ENCODE measurements at places on chromosomes 5 and 9. TPM values are rescaled to one million over a fixed set of nuclear protein-coding genes. Genes with fewer than 3 reads are reported as not detected.

DNA sequence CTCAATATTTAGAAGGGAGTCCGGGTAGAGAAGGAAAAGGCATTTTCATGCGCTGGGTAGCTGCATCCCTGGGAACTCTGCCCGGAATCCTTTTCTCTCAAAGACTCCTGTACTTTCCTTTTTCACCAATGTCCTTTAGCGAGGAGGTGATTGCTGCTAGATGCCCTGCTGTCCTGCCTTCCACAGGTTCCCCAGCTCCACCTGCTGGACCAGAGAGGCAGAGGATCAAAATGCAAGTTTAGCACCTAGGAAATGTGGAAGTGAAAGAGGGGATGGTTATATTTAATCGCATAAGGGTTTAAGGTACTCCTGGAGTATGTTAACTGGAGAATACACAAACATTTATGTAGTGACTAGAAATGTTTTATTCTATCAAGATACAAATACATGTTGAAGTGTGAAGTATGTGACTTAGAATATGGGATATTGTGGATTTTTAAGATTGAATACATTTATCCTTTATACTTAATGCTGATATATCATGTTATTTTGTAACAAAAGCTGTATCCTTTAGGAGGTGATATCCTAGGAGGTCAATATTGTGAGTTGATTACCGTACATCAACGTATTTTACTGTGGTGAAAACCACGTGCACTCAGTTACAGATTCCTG, 145.7 kb downstream of the ARHGAP26 start:
- peak; percentile 51 for DNase-seq

DNA sequence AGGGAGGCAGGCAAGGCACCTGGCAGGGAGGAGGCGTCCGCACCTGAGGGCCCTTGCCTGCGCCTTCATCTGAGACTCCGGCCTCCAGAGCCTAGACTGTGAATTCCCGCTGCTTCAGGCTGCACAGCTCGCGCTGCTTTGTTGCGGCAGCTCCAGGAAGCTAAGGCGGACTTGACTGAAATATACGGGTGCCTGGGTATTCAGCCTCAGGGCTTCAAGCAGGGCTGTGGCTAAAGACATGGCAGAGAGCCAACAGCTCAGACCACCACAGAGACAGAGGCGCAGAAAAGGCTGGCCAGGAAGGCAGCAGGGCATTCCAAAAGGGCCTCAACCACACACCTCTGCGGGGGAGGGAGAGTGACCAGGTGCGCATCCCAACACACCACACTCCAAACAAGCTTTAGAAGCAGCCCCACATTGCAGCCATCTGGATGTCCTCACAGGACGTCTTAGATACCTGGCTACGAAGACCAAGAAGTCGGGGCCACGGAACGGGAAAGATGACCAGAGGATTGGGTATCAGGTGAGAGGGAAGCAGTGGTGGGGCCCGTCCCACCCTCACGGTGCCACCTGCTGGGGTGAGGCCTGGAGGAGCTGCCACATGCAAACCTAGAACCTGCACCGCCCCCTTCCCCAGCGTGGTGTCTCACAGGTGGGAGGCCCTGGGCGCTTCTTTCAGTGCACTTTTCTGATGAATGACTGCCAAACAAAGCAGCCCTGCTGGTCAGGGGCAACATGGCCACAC, 1.7 kb upstream of the DPH7 start:
- no peak for DNase-seq

DNA sequence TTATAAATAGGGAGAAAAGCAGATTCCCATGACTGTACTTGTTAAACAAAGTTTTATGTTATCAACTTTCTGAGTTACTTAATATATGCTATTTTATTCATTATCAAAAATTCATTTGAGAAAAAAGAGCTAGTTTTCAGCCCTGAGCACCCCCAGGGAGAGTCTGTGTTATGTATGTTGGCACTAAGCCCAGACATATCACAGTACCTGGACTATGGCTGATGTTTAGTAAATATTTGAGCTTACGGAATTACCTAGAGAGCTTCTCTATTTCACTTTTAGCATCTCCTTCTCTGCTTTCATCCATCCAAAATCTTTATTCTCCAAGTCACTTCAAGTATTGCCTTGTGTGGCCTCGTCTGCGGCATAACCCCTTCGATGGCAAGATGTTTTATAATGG, 225.9 kb upstream of the PCSK5 start:
- no peak for DNase-seq

DNA sequence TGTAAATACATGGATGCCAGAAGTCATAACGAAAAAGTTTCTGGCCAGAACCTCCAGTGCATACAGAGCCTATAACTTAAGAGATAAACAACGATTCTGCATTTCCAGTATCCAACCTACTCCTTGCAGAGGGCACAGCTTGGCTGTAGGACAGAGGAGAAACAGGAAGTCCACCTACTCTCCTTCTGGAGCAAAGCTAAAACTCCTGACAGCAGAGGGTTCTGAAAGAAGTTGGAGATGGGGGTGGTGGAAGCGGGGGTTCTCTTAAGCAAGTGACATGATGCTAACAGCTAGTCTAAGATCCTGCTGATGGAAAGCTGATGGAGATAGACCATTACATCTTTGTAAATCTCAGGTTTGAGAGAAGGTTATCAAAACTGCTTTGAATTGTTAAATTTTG, 35.5 kb upstream of the CTNNAL1 start:
- no peak for DNase-seq

- DNase-seq, result no peak
These were observed 139.5 kb upstream of the MINAR2 start for GRCh38 chr5:129608350-129608749.

DNA sequence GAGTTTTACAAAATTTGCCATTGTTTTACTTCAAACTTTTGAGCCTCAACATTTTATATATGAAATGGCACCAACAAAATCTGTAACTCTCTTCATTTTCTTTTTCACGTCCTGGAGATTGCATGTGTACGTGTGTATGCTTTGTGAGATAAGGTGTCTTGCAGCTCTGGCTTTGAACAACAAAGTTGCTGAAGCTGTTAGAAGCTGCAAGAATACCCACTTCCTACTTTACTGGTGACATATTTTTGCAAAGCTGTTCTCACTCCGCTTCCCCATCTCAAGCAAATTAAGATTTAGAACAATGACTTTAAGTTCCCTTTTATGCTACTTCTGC, 41.8 kb downstream of the FYB1 start:
- peak; percentile 21 for DNase-seq

DNA sequence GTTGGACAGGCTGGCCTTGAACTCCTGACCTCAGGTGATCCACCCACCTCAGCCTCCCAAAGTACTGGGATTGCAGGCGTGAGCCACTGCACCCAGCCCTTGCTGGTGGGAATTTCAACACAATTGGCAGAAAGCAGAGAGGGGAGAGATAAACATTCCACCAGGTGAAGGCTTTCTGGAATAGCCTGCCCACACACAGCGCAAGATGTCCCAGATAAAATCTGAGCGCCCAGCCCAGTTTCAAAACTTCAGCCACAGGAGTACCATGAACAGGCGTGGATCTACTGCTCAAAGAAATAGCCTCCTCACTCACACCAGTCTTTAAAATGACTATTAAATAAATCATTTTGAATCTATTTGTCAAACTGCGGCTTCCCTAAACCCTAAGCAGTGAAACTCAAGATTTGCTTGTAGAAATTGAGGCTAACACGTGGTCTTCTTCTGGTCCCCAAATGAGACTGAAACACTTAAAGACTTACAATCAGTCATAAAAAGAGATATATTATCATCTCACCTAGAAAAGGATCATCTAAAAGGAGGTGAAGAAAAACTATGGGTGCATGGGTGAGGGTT, 34.7 kb downstream of the CAPSL start:
- no peak for DNase-seq

DNA sequence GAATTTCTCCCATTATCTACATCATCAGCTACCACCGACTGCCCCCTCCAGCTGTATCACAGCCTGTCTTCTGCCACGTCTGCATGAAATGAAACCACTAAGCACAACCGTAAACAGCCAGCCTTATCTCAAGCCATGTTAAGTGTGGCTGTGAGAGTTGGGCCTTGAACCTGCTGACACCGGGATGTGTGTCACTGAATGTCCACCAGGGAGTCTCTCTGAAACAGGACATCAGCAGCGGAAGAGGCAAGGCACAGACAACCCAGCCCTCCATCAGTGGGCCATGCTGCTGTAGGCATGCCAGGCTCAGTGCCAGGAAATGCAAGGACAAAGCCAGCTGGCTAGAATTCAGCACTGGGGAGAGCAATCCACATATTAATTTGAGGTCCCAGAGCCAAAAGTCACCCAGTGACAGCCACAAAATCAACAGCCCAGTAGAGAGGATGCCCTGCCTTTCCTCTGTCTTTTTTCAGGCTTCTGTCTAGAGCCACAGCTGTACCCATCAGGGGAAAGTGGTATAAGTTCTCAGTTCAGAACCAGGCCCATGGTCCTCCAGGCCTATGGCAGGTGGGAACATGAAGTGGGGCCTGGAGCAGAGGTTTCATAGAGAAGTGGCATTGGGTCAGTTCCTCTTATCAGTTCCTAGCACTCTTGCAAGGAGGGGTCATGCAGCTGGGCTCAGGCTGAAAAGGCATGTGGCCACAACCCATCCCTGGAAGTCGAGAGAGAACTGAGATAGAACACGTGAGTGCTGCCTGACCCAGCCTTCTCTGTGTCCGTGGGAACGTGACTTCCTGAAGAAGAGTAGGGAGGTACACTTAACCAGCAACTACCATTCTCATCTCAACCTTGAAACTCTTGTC, 199.4 kb downstream of the ESM1 start:
- DNase-seq, result peak; percentile 45

GRCh38 chr9:89911721-89912604, 307.2 kb downstream of the GADD45G start:
- no peak for DNase-seq

- no peak for DNase-seq
These were observed 8.7 kb upstream of the SEMA6A start for GRCh38 chr5:116583085-116583861.

DNA sequence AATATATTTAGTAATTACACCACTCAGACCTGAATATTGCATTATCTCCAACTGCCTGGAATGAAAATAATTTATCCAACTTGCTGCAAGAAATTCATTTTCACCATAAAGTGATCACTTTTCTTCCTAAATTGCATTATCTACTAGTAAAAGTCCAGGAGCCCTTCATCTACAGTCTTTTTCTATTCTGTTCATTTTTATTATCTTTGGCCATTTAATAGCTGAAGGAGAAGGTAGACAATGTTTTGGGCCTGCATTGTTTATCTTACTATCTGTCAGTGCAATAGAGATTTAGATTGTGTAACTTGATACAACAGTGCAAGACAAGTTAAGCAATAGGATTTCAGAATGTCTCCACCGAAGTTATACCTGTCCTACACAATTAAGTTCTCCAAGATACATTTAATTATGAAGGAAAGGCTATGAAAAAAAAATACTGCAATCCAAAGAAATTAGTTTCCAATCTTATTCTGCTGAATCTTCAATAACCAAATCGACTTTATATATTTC, 1339.7 kb upstream of the CDH6 start:
- no peak for DNase-seq

DNA sequence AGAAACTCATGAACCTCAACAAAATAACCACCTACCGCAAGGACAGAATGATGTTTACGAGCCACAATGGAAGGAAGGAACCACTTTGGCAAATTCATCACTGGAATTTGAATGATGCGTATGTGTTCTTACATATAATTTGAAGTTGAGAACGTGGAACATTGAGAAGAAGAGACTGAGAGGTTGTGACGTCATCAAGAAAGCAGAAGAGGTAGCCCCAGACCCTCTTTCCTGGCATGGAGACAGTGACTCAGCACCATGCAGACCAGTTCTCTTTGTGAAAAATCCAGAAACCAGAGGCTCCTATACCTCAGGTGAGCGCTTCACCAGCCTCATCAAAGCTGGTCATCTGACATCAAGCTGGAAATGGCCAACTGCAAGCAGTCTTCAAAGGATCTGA, 124.5 kb downstream of the PDZD2 start:
- DNase-seq, result no peak

- DNase-seq, result no peak
These were observed 47.2 kb downstream of the BICD2 start for GRCh38 chr9:92717201-92718085.

DNA sequence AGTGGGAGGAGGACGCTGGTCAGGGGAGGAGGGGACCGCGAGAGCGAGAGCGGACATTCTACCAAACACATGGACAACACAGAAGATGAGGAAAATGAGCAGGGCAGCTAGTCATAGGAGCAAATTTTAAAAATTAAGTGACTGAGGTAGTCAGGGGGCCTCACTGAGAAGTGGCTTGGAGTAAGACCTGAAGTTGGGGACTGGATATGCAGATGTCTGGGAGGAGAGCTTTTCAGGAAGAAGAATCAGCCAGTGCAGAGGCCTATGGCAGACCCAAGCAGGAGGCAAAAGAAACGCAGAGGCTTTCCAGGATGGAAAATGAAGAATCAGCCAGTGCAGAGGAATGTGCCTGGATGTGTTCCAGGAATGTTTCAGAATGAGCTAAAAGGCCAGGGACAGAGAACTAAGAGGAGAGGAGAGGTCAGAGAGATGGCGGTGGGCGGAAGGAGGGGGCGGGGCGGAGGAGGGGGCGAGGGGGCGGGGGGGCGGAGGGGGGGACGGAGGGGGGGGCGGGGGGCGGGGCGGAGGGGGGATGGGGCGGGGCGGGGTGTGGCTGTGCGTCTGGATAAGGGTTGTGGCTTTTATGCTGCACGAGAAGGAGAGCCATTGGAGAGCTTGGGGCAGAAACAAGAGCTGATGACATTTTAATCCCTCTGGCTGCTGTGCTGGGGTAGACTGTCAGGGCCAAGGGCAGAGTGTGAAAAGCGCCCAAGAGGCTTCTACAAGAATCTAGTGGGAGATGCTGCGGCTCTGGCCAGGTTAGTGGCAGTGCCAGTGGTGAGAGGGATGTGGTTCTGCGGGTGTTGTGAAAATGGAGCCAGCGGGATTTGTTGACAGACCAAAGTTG, 129.6 kb downstream of the KCNIP1 start:
- peak; percentile 20 for DNase-seq

DNA sequence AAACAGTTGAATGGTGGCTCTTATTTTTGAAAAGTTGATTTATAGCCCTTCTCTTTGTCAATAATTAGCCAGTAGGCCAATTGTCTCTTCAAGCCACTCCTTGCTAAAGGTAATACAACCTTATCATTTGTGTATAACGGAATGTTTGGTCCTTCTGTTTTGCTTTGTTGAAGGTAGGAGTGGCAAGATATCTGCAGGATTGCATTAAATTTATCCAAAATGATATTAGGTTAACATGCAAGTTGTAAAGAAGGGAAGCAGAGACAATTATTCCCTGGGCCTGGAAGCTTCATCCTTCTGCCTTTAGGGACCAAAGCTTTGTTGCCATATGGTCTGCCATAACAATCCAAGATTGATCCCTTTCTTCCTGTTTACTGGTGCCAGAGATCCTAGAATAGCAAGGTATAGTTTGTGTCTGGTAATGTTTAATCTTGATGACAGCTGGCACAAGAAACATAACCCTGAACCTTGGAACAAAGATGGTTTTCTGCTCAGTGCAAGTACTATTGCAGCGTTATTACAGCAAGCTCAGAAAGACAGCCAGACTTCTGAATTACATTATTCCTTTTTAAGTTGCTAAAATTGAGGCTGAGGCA, 15.5 kb upstream of the FSD1L start:
- no peak for DNase-seq

Gene IL9
- not detected for total RNA-seq

Gene SLCO6A1
- total RNA-seq, result not detected

Gene CETN3
- total RNA-seq, result 29.5 TPM

Gene IFNA7
- total RNA-seq, result not detected

Gene GRIN1
- 0.10 TPM for total RNA-seq

Gene PCDHGA7
- 0.18 TPM for total RNA-seq

Measured in GM12878 (cell line).